ENCODE measurements at places on chromosomes 16 and 17.

- peak; percentile 70 for DNase-seq
These were observed 626.6 kb upstream of the SOX9 start for GRCh38 chr17:71494062-71494855.

GRCh38 chr17:68289936-68290267 is 1.0 kb downstream of the SLC16A6 start:
- DNase-seq: no peak

DNA sequence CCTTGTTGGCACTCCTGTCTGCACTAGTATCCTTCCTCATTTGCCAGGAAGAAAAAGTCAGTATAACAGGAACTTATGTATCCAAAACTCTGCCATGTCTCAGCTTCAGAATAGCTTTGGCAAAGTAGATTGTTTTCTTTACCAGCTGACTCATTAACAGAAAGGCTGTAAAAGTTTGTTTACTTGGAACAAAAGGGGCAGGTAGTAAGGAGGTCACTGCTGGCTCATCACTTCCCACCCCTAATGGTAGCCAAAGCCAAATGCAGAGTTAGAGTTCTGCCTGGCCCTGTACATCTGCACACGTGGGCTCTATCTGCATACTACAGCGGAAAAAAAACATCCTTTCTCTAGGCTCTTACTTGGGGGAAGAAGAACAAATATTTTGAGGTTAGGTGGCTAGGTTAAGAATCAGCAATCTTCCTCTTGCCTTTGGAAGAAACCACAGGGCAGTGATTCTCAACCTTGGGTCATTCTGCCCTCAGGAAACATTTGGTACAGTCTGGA is 90.9 kb upstream of the BCAR1 start:
- no peak for DNase-seq

DNA sequence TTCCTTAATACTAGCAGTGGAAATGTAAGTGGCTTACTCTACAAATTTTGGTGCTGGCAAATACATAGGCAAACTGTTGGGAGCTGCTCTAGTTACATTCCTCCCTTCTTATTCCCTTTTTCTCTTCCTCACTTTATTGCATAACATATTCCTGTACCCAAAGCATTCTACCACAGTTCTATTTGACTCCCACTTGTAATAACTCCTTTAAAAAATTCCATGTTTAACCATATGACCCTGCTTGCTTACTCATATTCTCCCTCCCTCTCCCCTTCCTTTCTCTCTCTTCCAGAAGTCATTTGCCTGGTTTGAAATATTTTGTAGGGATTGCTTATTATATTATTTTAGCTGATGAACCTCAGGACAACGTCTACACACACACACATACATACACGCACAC is 22.7 kb downstream of the NQO1 start:
- no peak for DNase-seq

- peak; percentile 25 for DNase-seq
These were observed 131.6 kb upstream of the PLCG2 start for GRCh38 chr16:81647527-81647926.
